ENCODE measurements at places on chromosomes 4 and X.

GRCh38 chrX:132227383-132228112 is 8.3 kb upstream of the RAP2C start:
- DNase-seq = no peak

GRCh38 chrX:46444011-46444410 is 101.2 kb downstream of the ZNF674 start:
- peak; percentile 51 for DNase-seq

GRCh38 chr4:53189011-53189410 is 176.8 kb downstream of the SCFD2 start:
- DNase-seq = no peak

DNA sequence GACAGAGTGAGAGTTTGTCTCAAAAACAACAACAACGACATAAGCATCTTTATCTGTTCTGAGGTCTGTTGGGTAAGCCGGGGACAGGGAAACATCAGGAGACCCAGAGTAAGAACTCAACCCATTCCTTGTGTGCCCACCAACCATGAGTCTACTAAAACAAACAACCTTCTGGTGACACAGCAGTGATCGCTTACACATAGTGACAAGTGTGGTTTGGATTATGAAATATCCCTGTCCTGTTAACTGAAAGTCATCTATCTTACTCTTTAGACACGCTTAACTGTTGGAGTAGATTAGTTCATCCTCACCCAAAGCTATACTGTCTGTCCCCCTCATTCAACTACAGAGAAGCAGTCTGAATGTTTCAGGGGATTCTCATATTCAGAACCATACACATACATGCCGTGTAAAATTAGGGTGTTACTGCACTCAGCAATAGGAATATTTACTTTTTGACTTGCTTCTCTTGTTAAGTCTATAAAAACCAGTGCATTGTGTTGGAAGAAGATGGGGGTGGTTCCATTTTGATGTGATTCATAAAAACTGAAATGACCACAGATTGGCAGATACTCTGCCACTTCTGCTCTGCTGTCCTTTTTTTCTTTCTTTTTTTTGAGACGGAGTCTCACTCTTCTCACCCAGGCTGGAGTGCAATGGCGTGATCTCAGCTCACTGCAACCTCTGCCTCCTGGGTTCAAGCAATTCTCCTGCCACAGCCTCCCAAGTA is 27.4 kb downstream of the PHKA2 start:
- DNase-seq = peak; percentile 60

DNA sequence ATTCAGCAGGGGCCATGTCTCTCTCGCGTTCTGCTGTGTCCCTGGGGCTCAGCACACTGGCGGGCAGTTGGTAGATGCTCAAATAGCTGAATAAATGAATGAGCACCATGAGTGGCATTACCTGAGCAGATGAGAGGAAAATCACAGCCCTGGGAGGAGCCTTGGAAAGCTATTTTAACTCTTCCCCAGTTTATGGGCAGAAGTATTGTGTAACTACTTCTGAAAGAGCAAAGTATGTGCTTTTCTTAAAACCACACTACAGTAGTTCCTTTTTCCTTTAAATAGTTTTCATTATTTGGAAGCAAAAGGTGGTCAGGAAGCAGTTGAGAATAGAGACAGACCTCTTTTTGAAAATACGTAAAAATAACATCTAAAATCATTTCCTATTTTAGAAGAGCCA is 3.0 kb upstream of the PLAC1 start:
- no peak for DNase-seq

DNA sequence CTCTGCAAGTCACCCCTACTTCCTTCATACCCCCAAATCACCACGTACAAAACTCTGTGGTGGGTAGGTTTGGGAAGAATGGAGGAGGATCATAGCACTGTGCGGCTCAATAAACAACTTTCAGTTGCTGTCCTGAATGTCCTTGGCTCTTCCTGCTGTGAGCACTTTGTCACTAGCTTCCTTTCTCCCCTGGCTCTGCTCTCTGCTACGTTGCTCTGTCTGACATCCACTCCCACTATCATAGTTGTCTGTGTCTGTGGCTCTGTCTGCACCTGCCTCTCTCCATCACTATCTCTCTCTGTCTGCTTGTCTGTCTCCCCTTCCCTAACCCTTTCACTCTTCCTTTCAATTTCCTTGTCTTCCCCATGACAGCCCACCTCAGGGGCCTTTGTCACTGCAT is 21.2 kb upstream of the SMPX start:
- DNase-seq = no peak

GRCh38 chr4:88030565-88031310 is 23.3 kb downstream of the PKD2 start:
- DNase-seq = no peak

DNA sequence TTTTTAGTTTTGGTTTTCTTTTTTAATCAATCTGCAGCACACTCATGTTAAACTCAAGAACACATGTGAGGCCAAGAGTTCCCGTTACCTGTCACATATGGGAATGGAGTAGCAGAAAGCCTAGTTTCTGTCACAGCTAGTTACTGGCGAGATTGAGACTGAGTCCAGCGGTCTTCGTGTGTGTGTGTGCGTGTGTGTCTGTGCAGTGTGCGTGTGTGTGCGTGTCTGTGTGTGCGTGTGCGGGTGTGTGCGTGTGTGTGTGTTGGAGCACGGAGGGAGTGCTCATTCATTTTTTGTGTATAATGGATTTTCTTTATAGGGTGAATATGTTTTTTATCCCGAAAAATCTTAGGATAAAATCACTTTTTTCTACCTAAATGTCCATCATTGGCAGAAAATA is 19.2 kb downstream of the F11 start:
- no peak for DNase-seq

GRCh38 chr4:148847544-148848255 is 405.5 kb upstream of the NR3C2 start:
- DNase-seq = no peak

DNA sequence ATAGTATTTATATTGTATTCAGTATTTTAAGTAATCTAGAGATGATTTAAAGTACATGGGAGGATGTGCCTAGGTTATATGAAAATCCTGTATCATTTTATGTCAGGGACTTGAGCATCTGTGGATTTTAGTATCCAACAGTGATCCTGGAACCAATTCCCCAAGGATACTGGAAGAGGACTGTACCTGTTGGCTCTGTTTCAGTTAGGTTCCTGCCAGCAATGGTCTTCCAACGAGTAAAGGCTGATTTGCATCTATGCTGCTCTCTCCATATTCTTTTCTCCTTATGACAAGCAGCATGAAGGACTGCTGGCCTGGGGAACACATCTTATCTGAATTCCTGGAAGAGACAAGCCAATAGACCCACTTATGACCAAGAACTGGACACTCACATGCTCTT is 34.9 kb downstream of the ASB9 start:
- DNase-seq = no peak

GRCh38 chr4:165635381-165635780 is 237.7 kb upstream of the TLL1 start:
- DNase-seq = no peak

DNA sequence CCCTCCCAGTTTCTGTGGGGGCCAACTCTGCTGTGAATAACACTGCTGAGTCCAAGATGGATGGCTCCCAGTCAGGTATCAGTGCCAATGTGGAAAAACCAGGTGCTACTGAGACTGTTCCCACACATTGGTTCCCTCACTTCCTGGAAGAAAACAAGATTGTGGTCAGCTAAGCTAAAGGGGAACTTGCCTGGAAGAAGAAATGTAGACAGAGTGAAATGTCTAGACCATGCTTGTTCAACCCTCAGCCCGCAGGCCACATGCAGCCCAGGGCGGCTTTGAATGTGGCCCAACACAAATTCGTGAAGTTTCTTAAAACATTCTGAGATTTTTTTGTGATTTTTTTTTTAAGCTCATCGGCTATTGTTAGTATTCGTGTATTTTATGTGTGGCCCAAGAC is 28.6 kb upstream of the UTP14A start:
- peak; percentile 26 for DNase-seq

- no peak for DNase-seq
Observed at GRCh38 chrX:150207733-150208132, 155.4 kb upstream of the MAMLD1 start.

- DNase-seq = no peak
Observed at GRCh38 chr4:4549534-4549933, 7.7 kb upstream of the STX18 start.

DNA sequence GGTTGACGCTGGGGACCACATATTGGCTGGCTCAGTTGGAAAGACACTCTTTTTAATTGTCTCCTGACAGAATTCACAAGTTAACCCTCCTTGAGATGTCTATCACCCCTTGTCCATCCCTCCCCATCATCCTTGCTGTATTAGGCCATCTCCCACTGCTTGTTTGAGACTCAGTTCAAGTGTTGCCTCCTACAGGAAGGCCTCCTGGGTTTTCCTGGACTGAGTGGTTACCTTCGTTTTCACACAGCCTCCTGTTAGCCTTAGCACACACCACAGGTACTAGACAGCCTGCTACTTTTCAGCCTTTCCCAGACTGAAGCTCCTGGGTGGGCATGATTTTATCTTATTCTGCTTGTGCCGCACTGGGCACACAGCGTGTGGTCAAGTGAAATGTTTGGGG is 145.3 kb upstream of the STX18 start:
- DNase-seq = no peak

DNA sequence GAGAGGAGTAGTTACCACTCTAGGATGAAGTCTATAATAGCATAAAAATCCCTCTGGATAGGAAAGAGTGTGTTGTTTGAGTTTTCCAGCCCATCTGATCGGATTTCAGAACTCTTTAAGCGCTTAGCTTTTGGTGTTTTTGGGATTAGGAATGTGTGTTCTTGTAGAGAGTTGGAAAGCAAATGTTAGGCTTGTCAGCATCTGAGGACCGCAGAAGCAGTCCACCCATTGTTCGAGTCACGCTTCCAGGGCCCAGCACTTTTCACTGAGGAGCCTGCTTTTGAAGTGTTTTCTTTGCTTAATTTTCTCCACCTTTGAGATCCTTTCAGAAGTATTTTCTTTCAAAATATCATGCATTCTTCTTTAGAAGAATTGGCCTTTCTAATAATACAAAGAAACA is 306.2 kb downstream of the TENM3 start:
- no peak for DNase-seq

DNA sequence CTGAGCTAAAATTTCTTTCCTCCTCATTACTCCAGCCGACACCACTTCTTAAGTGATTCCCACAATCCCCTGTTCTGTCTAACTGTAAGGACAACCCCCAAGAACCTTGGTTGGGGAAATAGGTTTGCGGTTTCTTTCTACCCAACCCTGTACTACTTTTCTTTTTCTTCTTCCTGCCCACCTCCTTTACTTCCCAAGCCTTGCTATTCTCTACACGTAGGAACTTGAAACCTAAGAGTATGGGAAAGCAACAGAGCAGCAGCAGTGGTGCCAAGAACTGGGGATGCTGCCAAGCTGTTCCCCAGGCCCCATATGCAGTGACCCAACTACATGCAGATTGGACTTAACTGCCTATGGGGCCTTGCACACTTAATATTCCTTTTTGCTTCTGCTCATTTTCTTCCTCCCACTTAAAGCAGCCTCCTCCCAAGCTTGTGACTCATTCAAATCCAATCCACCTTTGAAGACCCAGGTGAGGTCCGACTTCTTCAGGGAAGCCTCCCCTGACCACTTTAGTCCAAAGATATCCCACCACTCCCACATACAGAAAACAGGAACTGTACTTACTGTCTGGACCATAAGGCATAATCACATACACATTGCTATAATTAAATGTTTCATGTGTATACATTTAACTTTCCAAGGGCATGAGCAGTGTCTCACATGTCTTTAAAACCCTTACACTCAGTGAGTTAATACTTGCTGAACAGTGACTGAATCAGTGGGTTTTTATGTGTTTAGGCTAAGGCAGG is 1.7 kb downstream of the FAM120C start:
- DNase-seq = no peak

DNA sequence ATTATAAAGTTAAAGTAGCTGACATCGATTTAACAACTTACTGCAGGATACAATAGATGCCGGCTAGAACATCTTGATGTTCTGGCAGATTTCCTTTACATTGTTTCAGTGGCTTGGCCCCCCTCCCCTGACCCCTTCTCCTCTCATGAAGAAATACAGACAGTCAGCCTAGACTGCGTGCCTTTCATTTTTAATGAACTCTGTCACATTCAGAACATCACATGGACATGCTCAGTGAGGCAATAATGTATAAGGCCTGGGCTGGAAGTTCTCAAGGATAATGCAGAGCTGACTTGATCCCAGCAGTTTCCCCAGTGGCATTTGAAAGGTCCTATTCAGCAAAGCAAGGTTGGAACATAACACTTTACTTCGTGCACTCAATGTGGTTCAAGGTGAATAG is 239.2 kb downstream of the ANK2 start:
- DNase-seq = no peak

- no peak for DNase-seq
Observed at GRCh38 chrX:45006002-45006800, 133.2 kb downstream of the KDM6A start.

DNA sequence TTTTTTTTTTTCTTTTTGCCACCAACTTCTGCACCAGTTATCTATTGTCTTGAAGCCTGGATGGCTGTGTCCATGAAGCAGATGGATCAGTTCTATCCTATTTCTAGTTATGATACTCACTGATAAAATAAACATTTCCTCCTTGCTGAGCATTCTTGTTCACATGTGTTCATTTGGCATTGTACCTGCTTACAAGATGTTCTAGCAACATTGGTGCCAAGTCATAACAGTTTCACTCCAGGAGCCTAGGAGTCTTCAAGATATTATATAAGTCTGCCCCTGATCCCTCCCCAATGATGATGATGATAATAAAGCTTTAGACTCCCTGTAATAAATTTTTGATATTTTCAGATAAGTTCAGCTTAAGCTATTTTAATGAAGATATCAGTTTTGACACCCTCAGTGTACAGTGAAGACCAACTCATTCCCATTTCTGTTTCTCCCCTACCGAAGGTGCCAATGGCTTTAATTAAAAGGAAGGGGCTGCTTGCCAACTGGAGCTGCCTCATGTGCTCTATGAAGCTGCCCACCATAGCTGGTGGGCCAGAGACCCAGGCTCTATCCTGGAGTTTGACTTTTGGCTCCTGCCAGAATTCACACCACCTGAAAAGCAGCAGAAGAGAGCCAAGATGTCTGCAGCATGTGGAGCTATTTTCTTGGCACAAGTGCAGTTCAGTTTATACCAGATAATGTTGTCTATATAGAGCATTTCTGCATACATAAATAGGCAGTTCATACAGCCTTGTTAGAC is 265.4 kb upstream of the TET2 start:
- no peak for DNase-seq

DNA sequence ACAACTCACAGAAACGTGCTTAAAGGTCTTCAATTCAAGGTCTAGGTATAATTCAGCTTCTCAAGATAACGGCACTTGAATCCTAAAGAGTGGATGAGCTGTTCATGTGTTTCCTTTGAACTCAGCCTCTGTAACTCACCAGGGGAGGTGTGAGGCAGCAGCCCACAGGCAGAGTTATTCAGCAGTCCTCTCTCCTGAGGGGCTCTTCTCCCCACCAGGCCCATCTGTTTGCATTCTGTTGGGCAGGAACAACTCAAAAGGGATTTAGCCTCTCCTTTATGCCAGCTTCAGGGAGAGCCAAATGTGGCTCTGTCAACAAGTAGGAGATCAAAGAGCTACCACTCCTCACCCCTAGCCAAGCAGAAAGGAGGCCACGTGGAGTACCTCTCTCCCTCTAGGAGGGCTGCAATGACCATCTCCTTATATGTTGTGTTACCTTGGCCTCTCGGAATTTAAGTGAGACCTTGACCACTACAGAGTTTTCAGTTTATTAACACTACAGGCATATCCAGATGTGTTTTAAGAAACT is 151.2 kb downstream of the SPATA18 start:
- no peak for DNase-seq

GRCh38 chrX:153019166-153019565 is 25.2 kb upstream of the PNMA5 start:
- DNase-seq = no peak

GRCh38 chr4:85700362-85700761 is 225.4 kb downstream of the ARHGAP24 start:
- peak; percentile 50 for DNase-seq

GRCh38 chrX:17967888-17968287 is 106.8 kb upstream of the RAI2 start:
- DNase-seq = no peak
